ENCODE measurements at places on chromosomes 6 and 20.
A peak's percentile ranks its signal among the peaks of the same experiment; 100 is the strongest.

DNA sequence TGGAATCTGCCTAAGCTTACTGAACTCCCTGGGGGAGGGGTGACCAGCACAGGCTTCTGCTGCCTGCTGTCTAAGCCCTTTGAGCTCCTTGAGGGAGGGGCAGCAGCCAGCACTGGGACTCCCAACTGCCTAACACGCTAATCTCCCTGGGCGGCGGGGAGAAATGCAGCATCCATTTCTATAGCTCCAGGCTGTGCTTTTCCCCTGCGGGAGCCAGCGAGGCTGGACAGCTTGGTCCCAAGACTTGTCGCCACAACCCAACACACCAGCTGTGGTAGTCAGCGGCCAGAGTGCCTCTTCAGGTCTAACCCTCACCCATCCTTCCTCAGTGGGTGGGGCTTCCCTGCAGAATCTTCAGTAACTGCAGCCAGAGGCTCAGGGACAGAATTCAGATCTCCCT is 64.6 kb downstream of the VGLL2 start:
- no peaks in the 10 kb centered on the region for H3K36me3 ChIP-seq
- no peak overlapping the region for H3K27ac ChIP-seq
- no peaks in the 10 kb centered on the region for H3K4me1 ChIP-seq
- H3K4me3 ChIP-seq: no peak overlapping the region
- DNase-seq: no peak

- H3K4me1 ChIP-seq: peaks cover 67% of the 10 kb centered on the region
- H3K4me3 ChIP-seq: peak overlapping the region; percentile 4
- H3K27ac ChIP-seq: peak overlapping the region; percentile 61
Observed at GRCh38 chr20:10666221-10667076, 7.3 kb downstream of the JAG1 start.

DNA sequence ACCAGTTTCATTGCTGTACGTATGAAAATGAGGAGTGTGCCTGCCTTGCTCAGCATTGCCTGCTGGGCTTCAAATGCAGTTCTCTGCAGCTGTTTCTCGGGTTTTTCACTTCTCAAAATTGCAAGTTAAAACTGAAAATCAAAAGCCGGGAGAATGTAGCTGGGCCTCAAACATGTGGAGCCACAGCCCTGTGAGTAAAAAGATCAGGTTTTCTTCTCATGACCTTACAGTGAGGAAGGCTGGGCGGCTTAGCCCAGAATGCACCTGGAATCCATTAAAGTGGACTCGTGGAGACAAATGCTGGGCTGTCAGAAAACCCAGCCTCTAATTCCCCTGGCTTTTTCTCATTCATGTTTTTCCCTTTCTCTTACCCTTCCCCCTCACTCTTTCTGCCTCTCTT is 34.4 kb downstream of the DSE start:
- no peaks in the 10 kb centered on the region for H3K36me3 ChIP-seq
- no peak for DNase-seq
- no peaks in the 10 kb centered on the region for H3K27me3 ChIP-seq
- H3K27ac ChIP-seq: peak overlapping the region; percentile 0

DNA sequence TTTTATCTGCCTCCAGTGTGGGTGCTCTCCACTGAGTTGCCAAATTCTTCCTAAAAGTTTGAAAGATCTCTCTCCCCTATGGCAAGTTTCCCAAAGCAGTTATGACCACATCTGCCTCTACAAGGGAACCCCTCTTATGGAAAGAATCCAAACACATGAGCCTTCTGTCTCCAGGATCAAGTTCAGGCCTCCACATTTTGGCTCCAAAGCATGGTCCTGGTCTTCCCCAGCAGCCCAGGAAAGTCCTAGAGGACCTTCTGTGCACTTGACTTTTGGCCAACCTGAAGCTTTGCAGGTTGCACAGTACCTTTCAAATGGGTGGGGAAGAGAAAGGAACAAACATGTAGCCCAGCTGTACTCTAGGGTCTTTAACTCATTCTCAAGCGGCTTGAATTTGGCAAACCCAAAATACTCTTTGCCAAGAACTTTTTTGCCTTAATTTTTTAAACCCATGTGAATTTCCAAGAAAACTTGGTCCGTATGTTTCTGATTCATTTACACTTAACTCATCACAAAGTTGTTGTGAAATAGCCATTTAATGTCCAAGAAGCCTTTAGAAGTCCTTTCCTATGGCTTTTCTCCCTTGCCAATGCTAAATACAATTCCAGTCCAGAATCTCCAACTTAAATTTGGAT is 240.1 kb upstream of the TBX18 start:
- H3K4me1 ChIP-seq: no peaks in the 10 kb centered on the region
- H3K27me3 ChIP-seq: no peaks in the 10 kb centered on the region
- no peaks in the 10 kb centered on the region for H3K36me3 ChIP-seq
- DNase-seq: no peak

DNA sequence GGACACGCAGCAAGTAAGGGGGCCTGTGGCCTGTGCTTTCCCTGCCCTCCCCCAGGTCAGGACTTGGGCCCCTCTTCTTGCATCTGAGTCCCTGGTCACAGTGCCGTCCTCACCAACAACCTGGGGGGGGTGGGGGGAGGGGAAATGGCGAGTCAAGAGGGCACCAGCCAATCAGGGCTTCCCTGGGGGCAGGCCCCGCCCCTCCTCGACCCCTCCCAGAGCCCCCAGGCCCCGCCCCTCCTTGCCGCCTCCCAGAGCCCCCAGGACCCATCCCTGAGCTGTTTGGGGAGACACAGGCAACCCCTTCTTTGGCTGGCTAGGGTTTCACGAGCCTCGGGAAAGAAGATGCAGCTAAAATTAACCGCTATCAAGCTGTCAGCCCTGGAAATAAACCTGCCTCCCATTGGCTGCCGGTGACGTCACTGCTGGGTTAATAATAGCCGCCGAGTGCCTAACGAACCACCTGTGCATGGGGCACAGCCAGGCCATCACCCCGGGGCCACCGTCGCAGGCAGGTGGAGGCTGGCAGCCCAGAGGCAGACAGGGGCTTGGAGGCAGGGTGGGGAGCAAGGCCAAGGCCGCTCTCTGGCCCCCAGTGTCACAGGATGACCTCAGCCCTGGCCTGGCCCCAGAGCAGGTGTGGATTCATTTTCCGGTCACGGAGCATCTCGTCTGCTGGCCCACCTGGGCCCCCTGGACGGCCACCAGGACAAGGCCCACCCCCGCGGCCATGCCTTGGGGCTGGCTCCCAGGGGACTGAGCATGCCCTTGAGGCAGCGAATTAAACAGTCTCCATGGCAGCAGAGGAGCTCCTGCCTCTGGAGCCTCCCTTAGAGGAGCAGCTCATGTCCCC is 3.2 kb upstream of the EEF1A2 start:
- H3K27ac ChIP-seq: no peak overlapping the region
- peak; percentile 62 for DNase-seq
- H3K4me3 ChIP-seq: no peak overlapping the region
- no peaks in the 10 kb centered on the region for H3K36me3 ChIP-seq
- no peaks in the 10 kb centered on the region for H3K4me1 ChIP-seq
- H3K27me3 ChIP-seq: no peaks in the 10 kb centered on the region

GRCh38 chr6:29925321-29925720 is 17.0 kb upstream of the HLA-A start:
- H3K4me1 ChIP-seq: peaks cover 5% of the 10 kb centered on the region
- no peaks in the 10 kb centered on the region for H3K36me3 ChIP-seq
- no peak for DNase-seq

DNA sequence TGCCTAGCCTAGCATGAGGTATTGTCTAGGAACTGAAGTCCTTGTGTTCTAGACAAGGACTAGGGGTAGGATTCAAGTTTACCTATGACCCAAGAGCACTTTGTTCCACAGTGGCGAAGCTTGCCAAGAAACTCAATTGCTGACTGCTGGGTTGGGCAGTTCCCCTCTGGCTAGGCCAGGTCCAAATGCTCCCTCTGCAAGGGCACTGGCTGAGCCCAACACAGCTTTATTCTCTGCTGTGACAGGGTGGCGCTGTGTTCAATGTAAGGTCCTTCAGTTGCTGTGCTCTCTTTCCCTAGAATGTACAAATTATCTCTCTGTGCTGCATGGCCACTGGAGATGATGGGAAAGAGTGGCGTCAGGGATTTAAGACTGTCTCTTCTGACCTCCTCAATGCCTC is 950.8 kb downstream of the HACE1 start:
- no peaks in the 10 kb centered on the region for H3K27me3 ChIP-seq
- no peak overlapping the region for H3K4me3 ChIP-seq
- no peak for DNase-seq
- no peak overlapping the region for H3K27ac ChIP-seq

DNA sequence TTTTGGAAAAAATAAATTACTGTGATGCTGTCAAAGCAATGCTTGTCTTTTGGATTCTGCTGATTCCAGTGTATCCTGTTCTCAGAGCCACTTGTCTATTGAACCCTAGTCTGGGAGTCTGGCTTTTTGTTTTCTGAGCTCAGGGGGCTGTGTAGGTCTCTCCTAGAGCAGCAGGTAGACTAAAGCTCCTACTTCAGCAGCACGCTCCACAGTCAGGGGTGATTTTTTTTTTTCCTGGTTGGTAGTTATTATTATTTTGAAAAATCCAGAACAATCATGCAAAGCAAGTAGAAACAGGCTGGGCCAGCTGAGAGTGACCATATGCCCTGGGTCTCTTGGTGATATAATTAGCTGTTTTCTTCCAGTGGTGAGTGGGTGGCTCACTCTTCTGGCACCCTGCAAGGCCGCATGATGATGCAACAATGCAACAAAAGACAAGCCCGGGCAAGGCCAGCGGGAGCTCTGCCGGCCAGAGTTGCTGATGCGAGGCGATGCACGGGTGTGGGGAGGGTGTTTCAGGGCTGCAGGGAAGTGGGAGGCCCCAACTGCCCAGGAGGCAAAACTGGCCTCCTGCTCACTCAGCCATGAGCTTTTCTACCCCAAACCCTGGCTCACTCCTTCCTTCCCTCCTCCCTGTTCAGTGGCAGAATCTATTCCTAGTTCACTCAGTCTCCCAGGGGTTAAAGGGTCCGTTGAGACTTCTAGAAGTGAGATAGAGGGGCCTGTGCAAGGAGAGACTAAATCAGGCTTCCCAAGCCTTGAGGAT is 11.5 kb upstream of the CDKN1A start:
- DNase-seq: peak; percentile 78
- no peak overlapping the region for H3K4me3 ChIP-seq
- peaks cover 28% of the 10 kb centered on the region for H3K4me1 ChIP-seq
- no peaks in the 10 kb centered on the region for H3K27me3 ChIP-seq
- peak overlapping the region; percentile 42 for H3K27ac ChIP-seq

DNA sequence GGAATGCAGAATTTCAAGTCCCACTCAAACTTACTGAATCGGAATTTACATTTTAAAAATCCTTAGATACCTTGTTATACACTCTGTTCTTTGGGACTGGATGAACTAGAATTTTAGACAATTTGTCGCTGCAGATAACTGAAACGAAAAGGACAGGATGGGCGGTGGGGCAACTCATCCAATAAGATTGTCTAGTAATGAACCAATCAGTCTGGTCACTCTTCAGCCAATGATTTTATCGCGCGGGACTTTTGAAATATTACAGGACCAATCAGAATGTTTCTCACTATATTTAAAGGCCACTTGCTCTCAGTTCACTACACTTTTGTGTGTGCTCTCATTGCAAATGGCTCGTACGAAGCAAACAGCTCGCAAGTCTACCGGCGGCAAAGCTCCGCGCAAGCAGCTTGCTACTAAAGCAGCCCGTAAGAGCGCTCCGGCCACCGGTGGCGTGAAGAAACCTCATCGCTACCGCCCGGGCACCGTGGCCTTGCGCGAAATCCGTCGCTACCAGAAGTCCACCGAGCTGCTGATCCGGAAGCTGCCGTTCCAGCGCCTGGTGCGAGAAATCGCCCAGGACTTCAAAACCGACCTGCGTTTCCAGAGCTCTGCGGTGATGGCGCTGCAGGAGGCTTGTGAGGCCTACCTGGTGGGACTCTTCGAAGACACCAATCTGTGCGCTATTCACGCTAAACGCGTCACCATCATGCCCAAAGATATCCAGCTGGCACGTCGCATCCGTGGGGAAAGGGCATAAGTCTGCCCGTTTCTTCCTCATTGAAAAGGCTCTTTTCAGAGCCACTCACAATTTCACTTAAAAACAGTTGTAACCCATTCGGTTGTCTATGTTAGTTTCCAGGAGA is 41.9 kb upstream of the HFE start:
- peak overlapping the region; percentile 98 for H3K27ac ChIP-seq
- no peaks in the 10 kb centered on the region for H3K4me1 ChIP-seq
- peak; percentile 76 for DNase-seq
- H3K27me3 ChIP-seq: no peaks in the 10 kb centered on the region
- H3K36me3 ChIP-seq: no peaks in the 10 kb centered on the region

DNA sequence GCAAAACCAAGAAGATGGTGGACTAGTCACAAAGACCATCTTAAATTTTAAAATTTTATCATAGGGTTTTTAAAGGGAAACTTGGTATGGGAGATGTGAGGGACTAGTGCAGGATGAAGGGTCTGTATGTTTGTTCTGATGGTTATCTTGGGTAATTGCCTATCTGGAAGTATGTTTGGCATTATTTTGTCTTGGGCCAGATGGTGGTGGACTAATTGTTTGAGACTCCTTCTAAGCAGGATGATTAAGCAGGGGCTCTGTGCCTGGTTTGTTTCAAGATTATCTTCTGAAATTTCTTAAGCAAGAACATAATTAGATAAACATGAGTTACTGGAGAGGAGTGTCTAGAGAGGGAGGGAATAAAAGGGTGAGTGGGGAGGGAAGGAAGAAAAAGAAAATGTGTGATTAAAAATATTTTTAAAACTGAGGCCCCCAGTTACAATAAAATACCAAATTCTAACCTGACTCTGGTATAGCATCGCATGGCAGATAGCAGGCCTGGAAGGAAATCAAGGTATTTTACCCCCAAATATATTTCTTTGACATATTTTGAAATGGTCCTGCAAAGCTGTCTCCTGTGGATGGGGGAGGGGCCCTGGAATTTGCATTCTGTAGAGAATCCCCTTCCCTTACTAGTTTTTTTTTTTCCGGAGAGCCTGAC is 49.9 kb upstream of the FAM184A start:
- no peak overlapping the region for H3K4me3 ChIP-seq
- H3K4me1 ChIP-seq: peaks cover 32% of the 10 kb centered on the region
- H3K36me3 ChIP-seq: no peaks in the 10 kb centered on the region

DNA sequence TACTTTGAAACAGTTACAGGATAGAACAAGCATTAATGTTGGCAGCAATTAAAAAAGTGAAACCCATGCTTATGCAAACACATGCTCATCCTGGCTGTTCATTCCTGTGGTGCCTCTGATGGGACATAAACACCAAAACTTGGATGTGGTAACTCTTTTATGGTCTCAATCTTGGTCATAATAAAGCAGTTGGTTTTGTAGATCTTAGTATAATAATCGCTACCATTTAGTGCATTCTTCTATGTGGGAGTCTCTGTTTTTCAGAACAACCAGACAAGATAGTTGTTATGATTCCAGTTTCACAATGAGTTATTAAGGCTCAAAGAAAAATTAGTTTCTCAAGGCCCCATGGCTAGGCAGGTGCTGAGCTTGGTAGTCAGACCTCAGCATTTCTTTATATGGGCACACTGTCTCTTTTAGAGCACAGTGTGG is 184.0 kb downstream of the UTRN start:
- H3K36me3 ChIP-seq: peaks cover 4% of the 10 kb centered on the region
- no peak overlapping the region for H3K4me3 ChIP-seq
- H3K27me3 ChIP-seq: no peaks in the 10 kb centered on the region
- no peaks in the 10 kb centered on the region for H3K4me1 ChIP-seq
- no peak for DNase-seq

DNA sequence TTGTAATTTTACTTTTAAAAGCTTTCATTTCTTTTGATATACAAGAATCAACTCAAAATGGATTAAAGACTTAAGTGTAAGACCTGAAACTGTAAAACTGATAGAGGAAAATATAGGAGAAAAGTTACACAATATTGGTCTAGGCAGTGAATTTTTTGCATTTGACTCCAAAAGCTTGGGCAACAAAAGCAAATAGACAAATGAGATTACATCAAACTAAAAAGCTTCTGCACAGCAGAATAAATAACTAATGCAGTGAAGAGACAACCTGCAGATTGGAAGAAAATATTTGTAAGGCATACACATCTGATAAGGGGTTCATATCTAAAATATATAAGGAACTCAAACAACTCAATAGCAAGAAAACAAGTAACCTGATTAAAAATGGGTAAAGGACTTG is 3.0 kb downstream of the GABRR1 start:
- no peaks in the 10 kb centered on the region for H3K36me3 ChIP-seq
- H3K4me3 ChIP-seq: no peak overlapping the region
- no peak for DNase-seq
